ENCODE measurements at places on chromosomes 2 and 18. TPM values are rescaled to one million over a fixed set of nuclear protein-coding genes. Genes with fewer than 3 reads are reported as not detected.

DNA sequence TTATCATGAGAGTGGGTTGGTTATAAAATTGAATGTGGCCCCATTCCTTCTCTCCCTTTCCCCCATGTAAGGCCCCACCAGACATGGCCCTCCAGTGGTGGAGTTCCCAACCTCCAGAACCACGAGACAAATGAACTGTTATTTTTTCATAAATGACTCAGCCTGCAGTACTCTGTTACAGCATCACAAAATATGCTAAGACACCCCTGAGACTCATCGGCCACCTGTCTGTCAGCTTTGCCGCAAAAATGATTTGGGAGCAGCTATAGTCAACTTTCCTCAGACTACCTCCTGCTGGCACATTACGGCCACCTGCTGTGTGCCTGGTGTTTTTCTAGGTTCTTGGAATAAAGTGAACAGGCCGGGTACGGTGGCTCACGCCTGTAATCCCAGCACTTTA is 21.4 kb upstream of the C1QL2 start:
- DNase-seq, result no peak

The CEBPZ gene
- 41.3 TPM for total RNA-seq

The CAMKMT gene
- total RNA-seq, result 6.5 TPM

The MREG gene
- total RNA-seq, result 4.2 TPM

DNA sequence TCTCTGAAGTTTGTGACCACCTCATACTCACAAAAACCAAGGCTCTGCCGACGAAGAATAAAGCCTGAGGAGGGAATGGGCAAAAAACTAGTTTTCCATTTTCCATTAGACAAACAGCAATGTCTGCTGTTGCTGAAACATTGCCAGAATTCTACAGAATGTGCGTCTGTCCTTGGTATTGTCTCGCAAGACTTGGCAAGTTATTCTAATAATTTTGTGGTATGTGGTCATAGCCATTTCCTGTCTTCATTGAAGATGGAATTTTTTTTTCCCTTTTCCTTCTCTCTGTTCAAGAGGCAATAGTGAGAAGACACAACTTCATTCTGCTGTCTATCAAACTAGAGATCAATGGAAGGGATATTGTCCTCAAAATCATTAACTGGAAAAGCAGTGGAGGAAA is 296.1 kb downstream of the RND3 start:
- no peak for DNase-seq

- no peak for DNase-seq
Measured at GRCh38 chr2:55107436-55107835, 57.2 kb upstream of the RTN4 start.

Data from G401 (cell line).